ENCODE measurements at places on chromosomes 11 and 22.
A peak's percentile ranks its signal among the peaks of the same experiment; 100 is the strongest.

- DNase-seq = no peak
These were observed 24.4 kb upstream of the MGAT3 start for GRCh38 chr22:39432361-39432811.

- no peak for DNase-seq
These were observed 191.5 kb downstream of the CEP164 start for GRCh38 chr11:117519170-117519569.

GRCh38 chr11:22808571-22809197, 20.9 kb downstream of the SVIP start:
- DNase-seq = no peak

- peak; percentile 55 for DNase-seq
These were observed 1.7 kb upstream of the LDHA start for GRCh38 chr11:18392434-18393321.

- no peak for DNase-seq
These were observed 40.8 kb downstream of the ELFN2 start for GRCh38 chr22:37386441-37386840.

DNA sequence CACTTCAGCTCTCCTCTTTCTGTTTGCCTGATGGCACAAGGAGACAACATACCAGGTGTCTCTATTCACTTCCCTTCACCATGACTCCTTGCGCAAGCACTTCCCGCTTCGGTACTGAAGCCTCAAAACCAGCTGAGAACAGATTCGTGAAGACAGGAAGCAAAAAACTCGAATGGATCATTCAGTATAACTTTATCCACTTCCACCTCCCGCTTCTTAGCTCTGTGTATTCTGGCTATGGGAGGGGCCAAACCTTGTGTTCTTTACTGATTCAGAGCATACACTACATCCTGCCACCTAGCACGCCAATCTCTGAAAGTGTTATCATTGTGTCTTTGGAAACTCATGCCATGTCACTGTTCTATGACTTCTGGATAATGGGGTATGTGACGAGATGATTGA, 62.2 kb upstream of the ADA2 start:
- no peak for DNase-seq

GRCh38 chr11:3837793-3838192, 3.0 kb downstream of the RHOG start:
- DNase-seq = no peak

- DNase-seq = no peak
These were observed 472.6 kb downstream of the NELL1 start for GRCh38 chr11:21142007-21142406.

DNA sequence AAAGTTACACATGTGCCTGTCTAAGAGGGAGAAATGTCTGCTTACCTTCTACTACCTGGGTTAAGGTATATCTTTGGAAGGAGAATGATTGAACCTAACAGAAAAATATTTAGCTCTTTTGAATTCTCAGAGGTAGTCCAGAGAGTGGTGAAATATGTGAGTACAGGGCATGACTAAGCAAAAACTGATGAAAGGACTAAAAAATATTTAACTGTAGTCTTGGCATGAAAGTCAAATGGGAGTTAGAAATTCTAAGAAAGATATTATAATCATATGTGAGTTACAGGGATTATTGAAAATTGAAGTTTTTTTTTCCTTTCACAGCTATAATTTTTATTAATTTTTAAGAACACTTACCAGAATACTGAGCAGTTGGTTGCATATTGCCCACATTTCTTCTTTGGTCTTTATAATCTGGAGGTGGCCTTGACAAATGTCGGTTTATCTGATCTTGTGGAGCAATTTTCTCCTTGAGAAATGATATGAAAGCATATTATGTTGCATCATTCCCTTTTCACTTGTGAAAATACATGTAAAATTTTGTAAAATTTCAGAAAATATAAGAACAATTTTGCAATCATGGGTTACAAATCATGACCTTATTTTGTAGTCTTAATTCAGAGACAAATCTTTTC, 61.4 kb upstream of the MTMR2 start:
- no peak for DNase-seq

DNA sequence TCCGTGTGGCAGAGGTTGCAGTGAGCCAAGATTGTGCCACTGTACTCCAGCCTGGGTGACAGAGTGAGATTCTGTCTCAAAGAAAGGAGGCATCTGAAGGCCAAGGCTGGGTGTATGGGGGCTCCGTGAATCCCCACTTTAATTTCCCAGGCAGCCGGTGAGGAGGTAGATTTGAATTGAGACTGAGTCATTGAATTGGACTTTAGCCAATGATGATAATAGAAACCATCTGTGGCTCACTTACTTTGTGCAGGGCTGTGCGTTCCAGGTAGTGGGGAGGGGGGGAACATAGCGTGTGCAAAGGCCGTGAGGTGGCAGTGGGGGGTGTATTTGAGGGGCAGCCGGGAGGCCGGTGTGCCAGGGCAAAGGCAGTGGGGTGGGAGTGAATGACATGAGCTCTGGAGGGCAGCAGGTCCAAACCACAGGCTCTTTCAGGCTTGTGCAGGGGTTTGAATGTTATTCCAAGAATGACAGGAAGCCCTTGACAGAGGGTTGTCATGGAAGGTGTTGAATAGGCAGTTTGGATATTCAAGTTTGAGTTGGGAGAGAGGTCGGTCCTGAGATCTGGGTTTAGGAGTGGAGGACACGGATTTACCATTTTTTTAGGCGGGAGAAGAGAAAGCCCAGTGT, 6.1 kb downstream of the ARHGAP8 start:
- DNase-seq = no peak

DNA sequence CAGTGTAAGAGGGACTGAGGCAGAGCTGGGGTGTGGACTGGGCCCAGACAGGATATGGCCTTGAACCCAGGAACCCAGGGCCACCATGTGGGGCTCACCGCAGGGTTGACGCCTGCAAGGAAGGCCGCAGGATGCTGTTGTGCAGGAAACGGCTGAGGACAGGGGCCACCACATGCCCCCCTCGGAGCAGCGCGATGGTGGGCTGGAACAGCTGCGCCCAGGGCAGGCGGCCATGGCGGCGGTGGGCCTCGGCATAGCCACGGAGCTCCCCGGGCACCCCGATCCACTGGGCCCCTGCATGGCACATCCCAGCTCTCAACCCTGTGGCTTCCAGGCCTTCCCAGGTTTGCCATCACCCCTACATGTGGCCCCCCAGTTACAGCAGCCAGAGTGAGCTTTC, 12.2 kb downstream of the GGT5 start:
- no peak for DNase-seq

- no peak for DNase-seq
These were observed 25.5 kb downstream of the TCP11L1 start for GRCh38 chr11:33064866-33065265.

DNA sequence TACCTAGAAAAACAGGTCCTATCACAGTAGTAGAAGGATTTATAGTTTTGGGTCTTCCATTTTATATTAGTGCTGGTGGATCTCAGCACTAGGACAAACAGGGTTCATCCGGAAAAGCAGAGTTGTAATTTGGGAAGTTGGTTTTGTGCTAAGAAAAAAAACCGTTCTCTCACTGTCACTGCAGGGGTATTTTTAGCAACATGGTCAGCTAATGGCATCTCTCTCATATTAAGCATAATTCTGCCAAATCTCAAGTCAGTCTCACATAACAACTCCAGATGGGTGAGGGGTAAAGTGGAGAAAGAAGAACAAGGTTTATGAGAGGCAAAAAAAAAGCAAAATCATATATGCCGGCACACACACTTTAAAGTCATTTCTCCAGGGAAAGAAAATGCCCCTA, 51.6 kb upstream of the GDPD4 start:
- DNase-seq = no peak

Data from T-helper 2 cell (primary cell).